Muscle of back (tissue), 13 donors: ENCODE measurements at places on chromosomes 11 and 22.

DNA sequence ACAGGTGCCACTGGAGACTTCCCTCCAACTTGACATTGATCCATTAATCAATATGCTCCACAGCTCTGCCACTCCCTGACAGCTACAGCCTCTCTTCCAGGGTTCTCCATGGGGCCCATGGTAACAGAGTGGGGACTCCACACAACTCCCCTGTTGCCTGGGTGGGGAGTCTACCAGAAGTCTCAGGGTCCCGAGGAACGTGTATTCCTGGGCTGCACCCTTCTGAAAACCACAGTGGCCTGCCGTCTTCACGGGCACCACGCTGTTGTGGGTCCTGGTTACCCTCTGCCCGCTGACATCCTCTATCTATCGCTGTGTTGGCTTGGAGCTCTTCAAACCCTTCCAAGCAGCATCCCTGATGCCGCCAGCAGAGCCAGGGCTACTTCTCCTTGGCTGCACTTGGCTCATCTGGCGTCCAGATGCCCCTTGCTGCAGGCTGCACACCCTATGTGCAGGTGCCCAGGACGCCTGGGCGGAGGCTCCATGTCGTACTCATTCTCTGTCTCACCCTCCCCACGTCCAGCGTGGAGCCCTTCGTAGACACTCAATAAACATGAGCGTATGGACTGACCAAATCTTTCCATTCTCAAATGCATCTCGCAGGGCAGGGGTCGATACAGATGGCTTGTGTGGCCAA lies 1341.8 kb downstream of the TBC1D22A start:
- DNase-seq, result no peak

GRCh38 chr11:34343153-34343552 lies 14.7 kb downstream of the ABTB2 start:
- DNase-seq, result peak; percentile 88

- no peak for DNase-seq
Observed at GRCh38 chr22:26817926-26818325, 160.5 kb downstream of the MIAT start.

DNA sequence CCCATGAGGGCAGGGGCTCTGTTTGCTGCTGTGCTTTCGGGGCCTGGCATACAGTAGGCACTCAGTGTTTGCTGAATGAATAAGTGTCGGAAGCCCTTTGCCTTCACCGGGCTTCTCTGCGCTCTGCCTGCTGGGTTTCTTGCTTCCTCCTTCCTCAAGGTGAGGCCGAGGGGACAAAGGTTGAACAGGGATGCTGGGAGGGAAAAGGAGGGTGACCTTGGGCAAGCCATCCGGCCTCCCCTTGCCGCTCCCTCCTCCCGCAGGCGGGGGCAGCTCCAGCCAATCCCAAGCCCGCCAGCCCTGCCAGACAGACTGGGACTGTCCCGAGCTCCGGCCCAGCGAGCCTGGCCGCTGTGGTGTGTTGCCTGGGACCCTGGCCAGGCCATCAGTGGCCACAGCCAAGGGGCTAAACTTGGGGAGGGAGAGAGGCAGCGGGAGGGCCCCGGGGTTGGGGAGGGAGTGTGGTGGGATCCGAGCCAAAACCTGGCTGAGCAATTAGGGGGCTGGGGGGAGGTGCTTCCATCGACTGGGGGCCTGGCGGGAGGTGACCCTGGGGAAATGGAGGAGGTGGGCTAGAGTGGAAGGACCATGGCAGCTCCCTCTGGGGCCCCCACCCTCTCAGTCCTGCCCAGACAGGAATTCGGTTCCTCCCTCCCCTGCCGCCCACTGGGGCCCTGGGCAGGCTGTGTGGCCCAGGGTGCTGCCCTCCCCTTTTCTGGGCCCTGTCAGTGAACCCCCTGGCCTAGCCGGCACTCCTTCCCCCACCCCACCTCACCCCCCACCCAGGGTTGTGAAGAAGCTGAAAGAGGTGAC lies 3.4 kb upstream of the RCOR2 start:
- DNase-seq, result peak; percentile 73

GRCh38 chr22:17359501-17359900 lies 9.8 kb upstream of the CECR2 start:
- no peak for DNase-seq

DNA sequence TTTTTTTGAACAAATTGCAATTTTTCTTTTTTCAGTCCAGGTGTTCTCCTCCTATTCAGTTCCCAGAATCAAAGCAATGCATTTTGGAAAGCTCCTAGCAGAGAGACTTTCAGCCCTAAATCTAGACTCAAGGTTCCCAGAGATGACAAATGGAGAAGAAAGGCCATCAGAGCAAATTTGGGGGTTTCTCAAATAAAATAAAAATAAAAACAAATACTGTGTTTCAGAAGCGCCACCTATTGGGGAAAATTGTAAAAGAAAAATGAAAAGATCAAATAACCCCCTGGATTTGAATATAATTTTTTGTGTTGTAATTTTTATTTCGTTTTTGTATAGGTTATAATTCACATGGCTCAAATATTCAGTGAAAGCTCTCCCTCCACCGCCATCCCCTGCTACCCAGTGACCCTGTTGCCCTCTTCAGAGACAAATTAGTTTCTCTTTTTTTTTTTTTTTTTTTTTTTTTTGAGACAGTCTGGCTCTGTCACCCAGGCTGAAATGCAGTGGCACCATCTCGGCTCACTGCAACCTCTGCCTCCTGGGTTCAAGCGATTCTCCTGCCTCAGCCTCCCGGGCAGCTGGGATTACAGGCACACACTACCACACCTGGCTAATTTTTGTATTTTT lies 6.2 kb upstream of the UBE4A start:
- DNase-seq, result peak; percentile 7

- DNase-seq, result no peak
Observed at GRCh38 chr11:114131461-114131864, 72.0 kb downstream of the ZBTB16 start.

- DNase-seq, result no peak
Observed at GRCh38 chr11:104979839-104980238, 11.5 kb upstream of the CASP4 start.

DNA sequence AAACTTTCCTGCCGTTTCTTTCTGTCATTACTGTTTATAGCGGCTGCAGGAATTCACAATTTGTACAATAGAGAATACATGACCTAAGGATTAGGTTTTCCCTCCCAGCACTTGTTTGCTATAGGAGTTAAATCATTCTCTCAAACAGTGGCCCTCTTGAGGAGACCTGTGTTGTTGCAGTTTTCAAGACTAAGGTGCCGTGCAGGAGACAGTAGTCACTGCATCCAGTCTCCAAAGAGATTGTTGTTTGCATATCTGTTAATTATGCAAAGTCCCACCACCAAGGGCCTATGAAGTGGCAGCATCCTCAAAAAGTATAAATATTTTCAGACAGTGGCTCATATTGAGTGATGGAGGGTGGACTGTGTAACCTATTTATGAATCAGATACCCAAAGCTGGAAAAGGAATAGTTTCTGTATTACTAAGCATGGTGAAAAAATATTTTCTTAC lies 2.3 kb downstream of the PRSS23 start:
- no peak for DNase-seq

GRCh38 chr11:16136792-16137390 lies 219.5 kb downstream of the SOX6 start:
- no peak for DNase-seq

- no peak for DNase-seq
Observed at GRCh38 chr11:128624269-128625175, 37.2 kb upstream of the ETS1 start.
